ENCODE measurements at places on chromosomes 12 and 14.

DNA sequence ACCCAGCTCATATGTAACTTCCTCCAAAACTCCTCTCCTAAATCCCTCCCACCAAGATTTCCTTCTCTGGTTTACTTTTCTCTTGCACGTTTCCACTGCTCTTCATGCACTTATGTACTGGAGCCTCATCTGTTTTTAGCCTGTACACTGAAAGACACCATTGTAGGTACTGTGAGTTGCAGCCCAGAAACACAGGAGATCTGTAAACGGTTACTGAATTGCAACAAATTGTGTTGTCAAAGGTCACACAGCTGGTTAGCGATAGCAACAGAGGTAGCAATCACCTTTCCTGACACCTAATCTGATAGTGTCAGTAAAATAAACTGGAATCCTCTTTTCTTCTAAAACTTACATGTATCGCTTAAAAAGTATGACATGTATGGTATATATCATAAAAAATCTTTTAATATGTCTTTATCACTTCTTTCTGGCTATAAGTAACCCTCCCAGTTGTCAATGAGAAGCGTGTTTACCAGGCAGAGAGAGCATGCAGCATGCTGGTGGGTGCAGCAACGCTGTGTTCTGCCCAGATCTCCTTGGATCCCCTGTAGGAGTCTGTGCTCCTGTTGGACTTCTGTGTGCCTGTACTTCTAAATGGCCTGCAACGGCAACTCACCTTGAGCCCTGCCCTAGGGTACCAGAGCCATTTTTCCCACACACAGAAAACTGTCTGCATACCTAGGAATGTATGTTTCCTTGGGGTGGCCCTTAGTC, 121.5 kb upstream of the CPM start:
- no peak for DNase-seq

- DNase-seq, result no peak
These were observed 12.5 kb downstream of the NAA25 start for GRCh38 chr12:112096070-112096469.

- DNase-seq, result no peak
These were observed 25.7 kb downstream of the DHX37 start for GRCh38 chr12:124963211-124963610.

- DNase-seq, result no peak
These were observed 1.8 kb upstream of the GLIPR1L2 start for GRCh38 chr12:75389061-75389460.

DNA sequence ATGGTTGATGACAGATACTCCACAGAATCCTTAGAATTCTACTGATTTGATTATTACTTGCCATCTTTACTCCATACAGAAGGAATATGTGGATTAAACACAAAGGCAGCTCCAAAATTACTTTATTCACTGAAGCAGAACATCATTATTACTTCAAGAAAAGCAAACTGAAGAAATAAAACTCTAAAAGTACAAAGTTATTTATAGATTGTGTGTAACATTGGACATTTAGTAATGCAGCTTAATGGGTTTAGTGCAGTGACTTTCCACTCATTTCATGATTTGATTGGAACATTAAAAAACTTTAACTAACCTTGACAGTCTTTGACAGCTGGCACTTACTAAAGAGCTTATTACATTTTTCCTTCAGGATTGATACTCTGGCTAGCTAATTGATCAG, 59.0 kb upstream of the ATP2A2 start:
- no peak for DNase-seq

DNA sequence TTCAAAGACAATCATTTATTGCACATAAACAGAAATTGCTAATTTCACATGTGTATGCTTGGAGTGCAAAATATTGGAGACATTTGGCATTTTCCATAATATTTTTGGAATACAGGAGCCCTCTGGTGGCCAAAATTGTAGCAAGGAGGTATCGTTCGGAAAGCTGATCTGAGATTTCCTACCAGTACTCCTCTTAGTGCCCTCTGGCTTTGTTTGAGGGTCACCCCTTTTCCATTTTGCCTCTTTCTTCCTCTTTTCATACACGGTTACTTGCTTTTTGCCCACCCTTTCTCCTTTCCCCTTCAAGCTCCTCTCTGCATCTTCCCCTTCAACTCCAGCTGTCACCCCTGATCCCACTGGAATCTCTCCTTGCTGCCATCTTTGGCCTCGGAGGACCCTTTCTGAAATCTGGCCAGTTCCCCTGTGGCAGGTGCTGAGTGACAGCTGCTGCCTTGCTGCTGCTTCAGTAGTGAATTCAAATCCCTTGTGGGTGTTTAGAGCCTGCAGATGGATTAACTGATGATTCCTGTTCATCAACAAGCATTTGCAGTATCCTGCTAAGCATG, 164.6 kb upstream of the PARP11 start:
- peak; percentile 71 for DNase-seq

- DNase-seq, result no peak
These were observed 72.4 kb upstream of the SYT1 start for GRCh38 chr12:78792052-78792698.

DNA sequence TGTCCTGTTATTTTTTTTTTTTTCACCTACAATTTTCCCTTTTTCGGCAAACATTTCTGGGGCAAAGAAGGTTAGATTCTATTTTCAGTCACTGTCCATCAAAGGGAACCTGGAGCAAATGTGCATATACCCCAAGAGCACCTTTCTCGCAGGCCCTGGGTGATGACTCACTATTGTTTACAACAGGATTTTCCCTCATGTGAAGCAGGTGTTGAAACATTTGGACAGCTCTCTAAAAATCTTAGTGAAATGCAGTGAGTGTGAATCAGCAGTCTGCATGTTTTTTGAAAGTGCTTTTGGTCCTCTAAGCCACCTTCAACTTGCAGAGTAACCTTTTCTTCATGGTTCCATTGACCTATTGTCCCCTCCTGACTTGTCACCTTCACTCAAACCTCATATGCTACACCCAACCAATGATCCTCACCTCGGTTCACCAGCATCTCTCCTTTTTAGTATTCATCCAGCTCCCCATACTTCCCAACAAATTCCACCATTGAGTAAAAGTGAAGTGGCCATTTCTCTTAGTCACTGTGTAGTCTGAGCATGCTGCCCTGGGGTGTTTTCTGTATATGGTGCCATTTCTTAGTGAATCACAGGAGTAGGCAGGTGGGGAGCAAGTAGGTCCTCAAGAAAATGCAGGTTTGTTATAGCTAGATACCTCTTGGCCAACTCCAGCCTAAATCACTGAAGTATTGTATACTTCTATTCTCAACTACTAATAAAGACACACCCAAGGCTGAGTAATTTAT, 260.2 kb downstream of the BMP4 start:
- no peak for DNase-seq

- DNase-seq, result no peak
These were observed 125.5 kb downstream of the GPR135 start for GRCh38 chr14:59339524-59340330.

- DNase-seq, result no peak
These were observed 111.8 kb downstream of the PRIMA1 start for GRCh38 chr14:93676416-93676958.

DNA sequence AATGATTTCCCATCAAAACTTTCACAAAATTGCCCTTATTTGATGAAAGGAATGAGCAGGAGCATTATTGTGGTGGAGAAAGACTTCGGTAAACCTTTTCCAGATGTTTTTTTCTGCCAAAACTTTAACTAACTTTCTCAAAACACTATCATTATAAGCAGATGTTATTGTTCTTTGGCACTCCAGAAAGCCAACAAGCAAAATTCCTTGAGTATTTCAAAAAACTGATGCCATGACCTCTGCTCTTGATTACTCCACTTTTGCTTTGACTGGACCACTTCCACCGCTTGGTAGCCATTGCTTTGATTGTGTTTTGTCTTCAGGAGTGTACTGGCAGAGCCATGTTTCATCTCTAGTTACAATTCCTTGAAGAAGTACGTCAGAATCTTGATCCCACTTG, 29.7 kb upstream of the RAB21 start:
- DNase-seq, result no peak

DNA sequence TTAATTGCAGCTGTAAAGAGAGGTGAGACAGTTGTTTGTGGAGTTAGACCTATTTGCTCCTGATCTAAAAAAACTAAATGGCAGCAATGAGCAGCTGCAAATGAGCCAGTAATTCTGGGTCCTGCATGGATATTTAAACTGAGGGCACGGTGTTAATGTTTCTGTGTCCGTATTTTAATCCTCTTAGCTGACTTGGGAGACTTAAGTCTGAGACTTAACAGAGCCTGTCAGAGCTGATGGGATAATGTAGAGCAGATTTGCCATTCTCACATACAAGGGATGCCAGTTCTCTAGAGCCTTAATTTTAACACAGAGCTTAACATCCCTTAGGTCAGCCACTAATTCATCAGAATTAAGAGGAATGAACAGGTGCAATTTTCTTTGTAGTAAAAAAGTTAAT, 178.6 kb upstream of the PDE3A start:
- no peak for DNase-seq

DNA sequence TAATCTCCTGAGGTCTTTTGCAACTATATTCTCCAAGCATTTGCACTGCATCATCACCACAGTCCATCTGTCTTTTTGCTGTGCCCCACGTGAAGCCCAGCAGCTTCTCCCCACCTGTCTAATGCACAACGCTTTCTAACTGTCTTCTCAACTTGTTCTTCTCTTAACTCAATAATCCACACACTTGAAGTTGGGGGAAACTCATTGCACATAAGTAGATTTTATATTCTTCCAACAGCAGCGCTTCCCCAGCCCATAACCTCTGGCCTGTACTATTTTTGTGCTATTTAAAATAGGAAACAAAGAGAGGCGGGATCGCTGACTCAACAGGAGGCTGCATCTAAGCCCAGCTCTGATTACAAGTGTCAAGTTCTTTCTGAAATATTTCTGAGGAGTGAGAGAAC, 226.7 kb downstream of the GXYLT1 start:
- no peak for DNase-seq

DNA sequence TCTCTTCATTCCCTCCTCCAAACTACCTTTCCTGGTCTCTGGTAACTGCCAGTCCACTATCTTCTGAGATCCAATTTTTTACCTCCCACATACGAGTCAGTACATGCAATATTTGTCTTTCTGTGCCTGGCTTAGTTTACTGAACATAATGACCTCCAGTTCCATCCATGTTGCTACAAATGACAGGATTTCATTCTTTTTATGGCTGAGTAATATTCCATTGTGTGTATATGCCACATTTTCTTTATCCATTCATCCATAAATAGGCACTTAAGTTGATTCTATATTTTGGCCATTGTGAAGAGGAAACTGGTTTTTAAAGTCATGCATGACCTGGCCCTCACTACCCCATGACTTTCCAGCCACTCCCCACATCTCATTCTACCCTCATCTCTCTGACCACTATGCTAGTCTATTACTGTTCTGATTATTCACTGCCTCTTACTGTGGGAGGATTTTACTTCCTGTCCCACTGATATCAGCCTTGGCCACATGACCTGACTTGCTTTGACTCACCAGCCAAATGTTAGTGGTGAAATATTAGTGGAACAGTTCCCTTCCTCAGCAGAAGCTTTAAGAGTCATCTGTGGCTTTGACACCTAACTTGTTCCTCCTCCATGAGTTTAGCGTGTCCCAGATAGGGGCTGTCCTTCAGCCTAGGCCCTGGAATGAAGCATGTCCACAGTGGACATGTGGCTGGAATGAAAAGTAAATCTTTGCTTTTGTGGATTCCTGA, 52.2 kb downstream of the GOLGA5 start:
- no peak for DNase-seq

DNA sequence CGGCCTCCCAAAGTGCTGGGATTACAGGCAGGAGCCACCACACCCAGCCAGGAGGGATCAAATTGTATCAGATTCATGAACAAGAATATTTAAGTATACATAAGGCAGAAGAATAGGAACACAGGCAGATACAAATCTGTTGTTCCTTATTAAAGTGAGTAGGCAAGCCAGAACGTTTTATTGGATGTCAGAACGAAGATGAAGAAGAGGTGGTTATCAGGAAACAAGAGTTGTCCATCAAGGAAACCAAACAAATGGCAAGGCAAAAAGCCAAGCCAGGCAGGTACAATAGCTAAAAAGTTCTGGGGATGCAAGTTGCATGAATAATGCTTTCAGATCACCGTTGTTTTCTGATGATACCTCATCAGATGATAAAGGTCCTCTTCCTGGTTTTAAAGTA, 31.1 kb upstream of the BAZ1A start:
- DNase-seq, result no peak

- DNase-seq, result no peak
These were observed 35.1 kb downstream of the NIN start for GRCh38 chr14:50795909-50796308.

- DNase-seq, result no peak
These were observed 1.8 kb downstream of the MON2 start for GRCh38 chr12:62468397-62468796.

DNA sequence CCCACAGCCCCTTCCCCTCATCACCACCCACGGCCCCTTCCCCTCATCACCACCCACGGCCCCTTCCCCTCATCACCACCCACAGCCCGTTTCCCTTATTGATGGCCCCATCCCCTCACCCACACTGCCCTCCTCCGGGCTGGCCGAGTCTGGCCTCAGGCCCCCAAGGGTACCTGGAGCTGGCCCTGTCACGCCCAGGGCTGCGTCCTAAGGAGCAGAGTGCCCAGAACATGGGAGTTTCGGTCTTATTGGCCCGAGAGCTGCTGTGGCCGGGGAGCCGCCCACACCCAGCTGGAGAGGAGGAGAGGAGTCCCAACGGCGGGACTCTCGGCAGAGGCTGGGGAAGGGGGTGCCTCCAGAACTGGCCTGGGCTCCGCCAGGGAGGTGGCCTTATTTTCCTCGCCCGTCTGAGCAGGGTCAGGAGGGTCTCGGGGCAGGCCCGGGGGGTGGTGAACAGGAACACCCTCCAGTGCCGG, 182.3 kb downstream of the KIF26A start:
- peak; percentile 65 for DNase-seq

DNA sequence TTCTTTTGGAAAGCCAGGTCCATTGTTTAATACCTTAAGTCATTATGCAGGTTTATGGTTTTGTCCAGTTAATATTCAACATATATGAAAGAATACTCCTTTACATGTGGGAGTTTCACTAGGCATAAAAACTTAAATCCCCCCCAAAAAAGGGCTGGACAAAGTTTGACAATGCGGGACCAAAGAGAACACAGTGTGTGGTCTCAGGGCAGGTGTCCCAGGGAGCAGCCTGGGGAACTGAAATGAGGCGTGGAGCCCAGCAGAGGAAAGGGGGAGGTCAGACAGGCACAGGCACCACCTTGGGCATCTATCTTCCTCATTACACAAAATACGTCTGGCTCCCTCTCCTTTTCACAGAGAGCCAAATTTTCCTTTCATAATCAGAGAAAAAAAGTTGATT, 22.5 kb downstream of the PKP2 start:
- DNase-seq, result no peak

- DNase-seq, result no peak
These were observed 7.9 kb downstream of the PFKM start for GRCh38 chr12:48126953-48127630.

- DNase-seq, result peak; percentile 73
These were observed 505 bp downstream of the KCNC2 start for GRCh38 chr12:75208856-75209811.
